ENCODE measurements at places on chromosomes 2 and 18.

- no peak for DNase-seq
Observed at GRCh38 chr2:201837824-201838431, 31.6 kb downstream of the CDK15 start.

- no peak for DNase-seq
Observed at GRCh38 chr2:119484834-119485233, 39.4 kb downstream of the SCTR start.

- no peak for DNase-seq
Observed at GRCh38 chr2:104648376-104648775, 205.5 kb upstream of the POU3F3 start.

DNA sequence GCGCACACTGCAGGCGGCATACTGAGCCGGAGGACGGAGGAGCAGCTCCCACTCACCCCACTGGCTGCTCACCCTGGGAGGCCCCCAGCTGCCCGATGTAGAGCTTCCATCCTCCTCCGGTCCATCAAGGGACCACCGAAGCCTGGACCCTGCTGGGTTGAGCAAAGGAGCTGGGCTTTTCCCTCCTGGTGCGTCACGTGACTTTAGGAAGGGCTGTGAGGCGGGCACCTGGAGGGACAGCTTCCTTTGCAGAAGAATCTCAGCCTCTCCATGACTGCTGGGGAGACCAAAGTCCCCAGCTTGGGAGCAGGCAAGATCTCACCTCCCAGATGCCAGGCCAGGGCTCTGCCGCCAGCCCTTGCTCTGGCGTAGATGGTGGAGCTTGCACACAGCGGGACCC lies 102.7 kb downstream of the TWIST2 start:
- no peak for DNase-seq

GRCh38 chr2:16096962-16097361 lies 156.6 kb downstream of the MYCN start:
- no peak for DNase-seq
